ENCODE measurements at places on chromosomes 5 and 9.

- no peak for DNase-seq
These were observed 7.2 kb downstream of the MACROH2A1 start for GRCh38 chr5:135391869-135392255.

DNA sequence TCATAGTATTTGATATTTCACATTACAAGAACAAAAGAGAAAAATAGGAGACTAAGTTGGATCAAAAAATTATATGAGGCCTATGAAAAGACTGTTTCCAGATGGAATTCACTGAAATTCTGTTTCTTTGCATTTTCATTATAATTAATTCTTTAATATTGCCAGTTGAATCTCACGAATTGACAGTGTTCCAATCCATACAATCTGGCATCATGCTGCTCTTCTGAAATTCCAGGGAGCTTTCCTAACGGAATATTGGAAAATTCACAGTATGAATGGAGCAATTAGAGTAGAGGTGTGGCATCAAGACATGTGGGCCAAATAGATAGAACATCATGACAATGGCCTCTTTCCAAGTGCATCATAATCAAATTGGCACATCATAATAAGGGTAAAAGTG is 1178.9 kb upstream of the WWC1 start:
- no peak for DNase-seq

GRCh38 chr9:130020618-130021017 is 22.4 kb downstream of the FNBP1 start:
- no peak for DNase-seq

- no peak for DNase-seq
These were observed 25.4 kb downstream of the RAD23B start for GRCh38 chr9:107308461-107308860.

DNA sequence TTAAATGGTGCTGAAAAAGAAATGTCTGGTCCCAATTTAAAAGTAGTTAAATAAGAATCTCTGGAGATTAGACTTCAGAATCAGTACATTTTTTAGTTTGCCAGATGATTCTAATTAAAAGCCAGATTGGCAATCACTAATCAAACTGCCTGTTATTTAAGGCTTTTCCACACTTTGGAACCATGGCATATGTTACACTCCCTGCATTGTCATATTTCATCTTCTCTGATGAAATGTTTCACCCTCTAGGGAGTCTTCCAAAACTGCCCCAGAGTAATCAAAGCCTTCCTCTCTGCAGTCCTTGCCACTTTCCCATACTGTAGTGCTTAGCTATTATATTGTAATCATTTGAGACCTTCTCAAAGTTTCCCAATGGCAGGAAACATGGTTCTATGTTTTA is 17.5 kb upstream of the OR13C9 start:
- no peak for DNase-seq

DNA sequence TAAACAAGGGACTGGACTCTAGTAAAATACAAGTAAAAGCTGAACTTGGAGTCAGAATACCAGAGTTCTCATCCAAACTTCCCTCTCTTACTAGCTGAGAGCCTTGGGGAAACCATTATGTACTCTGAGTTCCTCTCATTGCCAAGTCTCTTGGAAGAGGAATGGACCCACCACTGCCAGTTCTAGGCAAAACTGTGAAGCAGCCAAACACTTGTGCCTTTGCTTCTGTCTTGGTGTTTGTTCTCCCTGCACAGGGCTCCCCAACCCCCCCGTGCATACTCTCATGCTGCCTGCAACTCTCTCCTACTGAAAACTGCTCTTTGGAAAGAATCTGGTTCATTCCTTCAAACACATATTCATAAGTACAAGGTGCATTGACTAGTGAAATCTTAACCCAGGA is 102.6 kb downstream of the PDZD2 start:
- no peak for DNase-seq

GRCh38 chr5:172410160-172410559 is 44.2 kb downstream of the SH3PXD2B start:
- no peak for DNase-seq

DNA sequence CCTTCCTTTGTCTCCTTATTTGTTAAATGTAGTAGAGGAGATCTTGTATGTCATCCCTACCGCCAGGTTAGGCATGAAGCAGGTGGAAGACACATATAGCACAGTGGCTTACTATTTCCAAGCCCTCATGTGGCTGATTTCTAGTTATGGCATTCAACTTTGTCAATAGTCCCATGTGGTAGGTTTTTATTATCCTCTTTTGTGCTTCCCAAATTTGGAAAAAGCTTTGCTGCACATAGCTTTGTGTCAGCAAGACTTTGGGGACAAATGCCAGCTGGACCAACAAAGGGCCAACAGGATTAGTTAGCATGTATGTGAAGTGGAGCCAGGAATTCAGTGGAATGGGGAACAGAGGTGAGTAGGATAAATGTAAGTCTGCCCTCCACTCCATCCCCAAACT is 276.3 kb downstream of the PSAT1 start:
- no peak for DNase-seq

- peak; percentile 73 for DNase-seq
These were observed 25.7 kb downstream of the UTP15 start for GRCh38 chr5:73591102-73591695.

- no peak for DNase-seq
These were observed 249.5 kb downstream of the ISL1 start for GRCh38 chr5:51632793-51633192.

DNA sequence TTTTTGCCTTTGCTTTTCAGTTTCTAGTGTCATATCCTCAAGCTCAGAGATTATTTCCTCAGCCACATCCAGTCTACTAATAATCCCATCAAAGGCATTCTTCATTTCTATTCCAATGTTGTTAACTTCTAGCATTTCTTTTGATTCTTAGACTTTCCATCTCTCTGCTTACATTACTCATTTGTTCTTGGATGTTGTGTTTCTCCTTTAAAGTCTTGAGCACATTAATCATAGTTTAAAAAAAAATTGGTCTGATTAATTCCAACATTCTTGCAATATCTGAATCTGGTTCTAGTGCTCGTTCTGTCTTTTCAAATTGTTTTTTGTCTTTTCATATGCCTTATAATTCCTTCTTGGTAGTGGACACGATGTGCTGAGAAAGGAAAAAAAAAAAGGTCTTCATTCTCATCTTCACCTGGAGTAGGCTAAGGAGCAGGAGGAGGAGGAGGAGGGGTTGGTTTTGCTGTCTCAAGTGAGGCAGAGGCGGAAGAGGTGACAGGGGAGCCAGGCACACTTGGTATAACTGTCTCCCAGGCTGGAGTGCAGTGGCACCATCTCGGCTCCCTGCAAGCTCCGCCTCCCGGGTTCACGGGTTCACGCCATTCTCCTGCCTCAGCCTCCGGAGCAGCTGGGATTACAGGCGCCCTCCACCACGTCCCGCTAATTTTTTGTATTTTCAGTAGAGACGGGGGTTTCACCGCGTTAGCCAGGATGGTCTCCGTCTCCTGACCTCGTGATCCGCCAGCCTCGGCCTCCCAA is 16.3 kb downstream of the PRXL2C start:
- DNase-seq, result no peak

GRCh38 chr5:165881259-165881658 is 2375.8 kb downstream of the MAT2B start:
- DNase-seq, result no peak

- no peak for DNase-seq
These were observed 540.8 kb downstream of the BNC2 start for GRCh38 chr9:16329671-16330113.

- no peak for DNase-seq
These were observed 59.3 kb upstream of the SELENOP start for GRCh38 chr5:42870882-42871418.

GRCh38 chr9:29285818-29286217 is 1712.5 kb upstream of the C9orf72 start:
- no peak for DNase-seq

DNA sequence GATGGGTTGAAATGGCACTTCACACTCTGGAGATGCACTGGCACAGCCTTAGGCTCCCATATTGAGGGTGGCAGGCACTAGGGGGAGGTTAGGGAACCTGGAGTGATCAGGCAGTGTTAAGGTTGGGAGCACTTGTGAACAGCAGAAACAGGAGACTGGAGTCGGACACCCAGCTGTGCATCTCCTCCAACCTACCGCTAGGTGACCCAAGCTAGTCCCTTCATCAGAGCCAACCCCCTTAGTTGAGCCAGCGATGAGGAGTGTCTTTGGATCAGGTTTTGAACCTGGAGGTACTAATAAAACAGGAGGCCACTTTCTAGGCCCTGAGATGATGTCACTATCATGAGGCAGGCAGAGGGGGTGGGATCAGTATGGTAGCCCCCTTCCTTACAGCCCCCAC is 1.7 kb downstream of the ACTL7B start:
- DNase-seq, result no peak

- DNase-seq, result no peak
These were observed 73.7 kb upstream of the FST start for GRCh38 chr5:53406630-53407316.

DNA sequence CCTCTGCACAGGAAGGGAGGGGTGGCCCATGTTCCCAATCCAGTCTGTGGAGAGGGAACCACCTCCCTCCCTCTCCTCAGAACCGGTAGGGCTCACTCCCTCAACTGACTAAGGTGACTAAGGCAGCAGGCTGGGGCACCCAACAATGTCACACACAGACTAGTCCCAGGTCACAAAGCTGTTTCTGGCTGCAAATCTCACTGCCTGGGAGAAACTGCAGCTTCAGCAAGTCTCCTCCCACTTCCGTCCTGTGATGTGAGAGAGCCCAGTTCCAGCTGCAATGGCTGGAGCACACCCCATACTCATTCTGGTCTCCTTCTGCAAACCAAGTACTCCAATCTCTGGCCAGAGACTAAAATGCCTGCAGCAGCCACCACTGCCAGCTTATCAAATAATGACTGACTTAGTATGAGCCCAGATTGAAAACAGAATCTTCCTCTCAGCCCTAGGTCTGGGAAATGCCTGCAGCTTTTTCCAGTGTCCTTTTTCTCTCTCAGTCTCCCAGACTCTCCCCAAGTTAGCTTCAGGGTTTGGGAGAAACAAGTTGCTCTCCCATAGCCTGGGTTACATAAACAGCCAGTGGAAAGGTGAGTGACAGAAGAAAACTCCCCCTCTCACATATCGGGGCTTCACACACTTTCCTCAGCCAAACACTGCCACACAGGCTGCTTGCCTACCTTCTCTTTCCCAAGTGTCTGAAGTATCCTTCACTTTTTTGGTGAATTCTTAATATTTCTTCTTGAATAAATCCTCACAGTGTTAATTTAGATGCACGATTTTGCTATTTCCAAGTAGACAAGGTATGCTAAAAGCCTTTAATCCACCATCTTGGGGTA is 247.4 kb upstream of the RASA1 start:
- DNase-seq, result no peak

DNA sequence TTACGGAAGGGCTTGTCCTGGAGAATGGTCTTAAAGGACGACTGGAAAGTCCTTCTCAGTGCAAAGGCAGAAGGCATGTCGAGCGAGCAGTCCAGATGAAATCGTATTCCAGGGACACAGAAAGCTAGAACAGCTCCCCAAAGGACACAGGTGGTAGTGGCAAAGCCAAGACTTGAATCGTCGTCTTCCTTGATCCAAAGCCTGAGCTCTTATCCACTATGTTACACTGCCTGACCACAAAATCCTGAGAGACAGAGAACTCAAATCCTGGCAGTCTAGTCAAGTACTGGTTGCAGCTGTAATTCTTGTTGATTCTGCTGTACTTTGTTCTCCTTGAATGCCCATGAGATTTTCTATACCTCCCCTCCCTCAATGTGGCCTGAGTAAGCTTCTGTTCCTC is 198.7 kb downstream of the TARS1 start:
- DNase-seq, result no peak

GRCh38 chr5:148387325-148387724 is 3.6 kb downstream of the FBXO38 start:
- DNase-seq, result no peak

DNA sequence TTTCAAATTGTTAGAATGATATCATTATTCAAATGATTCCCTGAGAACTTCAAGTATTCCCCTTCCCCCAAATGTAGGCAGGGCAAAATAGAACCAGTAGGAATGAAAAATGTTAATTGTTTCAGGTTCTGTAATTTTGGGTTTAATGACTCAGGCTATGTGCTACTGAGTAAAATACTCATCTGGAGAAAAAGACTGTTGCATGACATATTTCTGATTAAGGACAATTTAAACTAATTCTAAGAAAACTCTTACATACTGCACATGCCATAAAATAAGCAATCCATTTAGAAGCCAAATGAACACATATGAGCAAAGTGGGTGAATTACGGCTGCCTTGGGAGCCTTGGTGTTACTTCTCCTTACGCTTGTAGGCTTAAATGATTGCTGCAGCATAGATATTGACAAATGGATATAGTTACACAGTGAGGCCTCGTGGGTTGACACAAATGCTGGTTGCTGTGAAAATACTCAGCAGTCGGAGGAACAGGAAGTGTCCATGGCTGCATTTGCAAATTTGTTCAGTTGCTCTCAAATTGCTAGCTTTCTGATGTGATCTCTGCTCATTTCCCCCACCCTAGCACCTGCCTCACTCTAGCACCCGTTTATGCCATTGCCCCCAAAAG is 174.9 kb upstream of the DMAC1 start:
- DNase-seq, result no peak

DNA sequence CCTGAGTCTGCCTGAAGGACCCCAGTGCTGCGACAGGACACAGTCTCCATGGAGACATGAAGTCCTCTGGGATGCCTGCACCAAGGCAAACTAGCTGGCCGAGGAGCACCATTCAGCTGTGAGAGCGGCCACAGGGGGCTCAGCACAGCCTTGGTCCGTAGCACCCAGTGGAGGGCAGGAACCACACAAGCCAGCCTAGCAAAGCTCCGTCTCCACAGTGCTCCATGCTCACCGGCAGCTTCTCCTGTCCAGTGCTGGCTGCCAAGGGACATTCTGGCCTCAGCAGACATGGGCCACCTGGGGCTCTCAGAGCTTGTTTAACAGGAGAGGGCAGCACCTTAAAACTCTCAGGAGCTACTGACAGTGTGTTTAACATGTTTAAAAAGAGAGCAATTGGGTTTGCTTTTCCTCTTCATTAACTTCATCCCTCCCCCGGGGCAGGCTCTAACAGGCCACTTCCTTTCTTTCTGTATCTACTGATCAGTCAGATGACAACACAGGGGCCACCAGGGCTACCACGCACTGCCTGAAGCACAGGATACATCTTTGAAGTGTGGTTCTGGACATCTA is 57.0 kb downstream of the SECISBP2 start:
- no peak for DNase-seq

DNA sequence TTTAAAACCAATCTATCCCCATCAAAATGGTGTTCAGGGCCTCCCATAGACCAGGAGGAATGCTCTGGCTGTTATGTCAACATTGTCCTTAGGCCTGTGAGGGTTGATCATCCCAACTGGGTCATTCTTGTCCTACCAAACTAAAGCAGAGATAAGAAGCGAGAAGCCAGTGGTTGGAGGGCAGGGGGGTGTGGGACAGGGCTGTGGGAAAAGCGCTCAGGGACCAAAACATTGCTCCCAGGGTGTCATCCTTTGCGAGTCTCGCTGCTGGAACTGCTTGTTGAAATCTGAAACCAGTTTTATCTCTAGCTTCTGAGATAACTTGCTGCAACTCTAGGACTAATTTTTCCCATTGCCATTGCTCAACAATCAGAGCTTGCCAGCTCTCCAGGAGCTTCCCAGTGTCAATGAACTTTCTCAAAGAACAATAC is 48.1 kb downstream of the SPATA31C2 start:
- no peak for DNase-seq

Data from neural crest cell (in vitro differentiated cells).